ENCODE measurements at places on chromosomes 2 and 18. TPM values are rescaled to one million over a fixed set of nuclear protein-coding genes. Genes with fewer than 3 reads are reported as not detected.
A peak's percentile ranks its signal among the peaks of the same experiment; 100 is the strongest.

- DNase-seq: no peak
Measured at GRCh38 chr2:112639936-112640335, 5.8 kb upstream of the SLC20A1 start.

DNA sequence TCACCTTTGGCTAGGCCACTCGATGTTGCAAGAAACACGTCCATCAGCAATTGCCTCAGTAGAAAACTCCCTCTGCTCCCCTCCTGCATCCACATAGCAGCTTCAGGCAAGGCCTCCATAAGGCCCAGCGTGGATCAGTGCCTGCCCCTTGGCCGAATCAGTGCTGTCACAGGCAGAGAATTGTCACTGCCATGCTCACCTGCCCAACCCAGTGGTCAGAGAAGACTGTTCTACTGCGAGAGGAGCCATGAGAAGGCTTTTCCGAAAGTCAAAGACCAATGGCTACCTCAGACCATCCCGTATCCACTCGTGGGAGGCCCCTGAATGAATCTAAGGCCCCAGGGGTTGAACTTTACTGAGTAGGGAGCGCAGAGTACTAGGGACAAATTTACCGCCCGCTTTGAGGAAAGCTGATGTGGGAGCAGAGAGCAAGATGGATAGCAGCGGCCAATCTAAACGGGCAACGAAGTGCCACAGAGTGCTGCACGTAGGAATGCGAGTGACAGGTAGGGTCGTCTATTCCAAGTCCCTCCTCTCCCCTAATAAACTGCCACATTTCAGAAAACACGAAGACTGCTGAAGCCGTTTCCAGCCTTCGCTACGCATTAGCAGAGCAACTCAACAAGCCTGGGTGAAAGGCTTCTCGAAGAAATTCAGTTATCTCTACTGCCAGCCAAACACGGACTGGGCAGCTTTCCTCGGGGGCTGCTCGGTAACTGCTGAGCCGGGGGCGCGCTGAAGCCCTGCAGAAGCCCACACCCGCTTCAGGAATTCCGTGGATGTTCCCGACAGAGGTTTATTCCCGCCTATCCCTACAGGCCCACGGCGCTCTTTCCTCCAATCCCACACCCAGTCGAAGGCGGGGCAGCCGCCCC, 968 bp upstream of the RALBP1 start:
- no peak for DNase-seq

- DNase-seq: no peak
Measured at GRCh38 chr18:76689646-76690264, 132.6 kb upstream of the ZNF236 start.

The TMEM37 gene
- total RNA-seq: 4.2 TPM

DNA sequence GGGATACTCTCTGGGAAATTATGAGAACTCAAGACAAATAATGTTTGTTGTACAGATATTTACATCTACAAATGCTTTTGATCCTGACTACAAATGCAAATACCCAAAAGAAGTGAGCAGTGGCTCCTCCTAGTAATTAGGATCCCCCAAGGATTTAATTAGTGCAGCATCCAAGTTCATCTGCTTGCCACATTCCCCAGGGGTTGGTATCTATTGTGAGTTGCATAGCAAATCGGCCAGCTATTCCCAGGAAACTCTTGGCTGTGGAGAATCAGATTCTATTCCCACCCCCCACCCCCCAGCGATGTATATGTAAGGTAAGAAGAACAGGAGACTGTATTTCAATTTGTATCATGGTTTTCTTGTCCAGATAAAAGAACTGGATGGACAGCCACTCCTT, 725.1 kb upstream of the CDH7 start:
- no peak for DNase-seq

The VAMP5 gene
- total RNA-seq: 1.00 TPM

The GULP1 gene
- total RNA-seq: 49.4 TPM

DNA sequence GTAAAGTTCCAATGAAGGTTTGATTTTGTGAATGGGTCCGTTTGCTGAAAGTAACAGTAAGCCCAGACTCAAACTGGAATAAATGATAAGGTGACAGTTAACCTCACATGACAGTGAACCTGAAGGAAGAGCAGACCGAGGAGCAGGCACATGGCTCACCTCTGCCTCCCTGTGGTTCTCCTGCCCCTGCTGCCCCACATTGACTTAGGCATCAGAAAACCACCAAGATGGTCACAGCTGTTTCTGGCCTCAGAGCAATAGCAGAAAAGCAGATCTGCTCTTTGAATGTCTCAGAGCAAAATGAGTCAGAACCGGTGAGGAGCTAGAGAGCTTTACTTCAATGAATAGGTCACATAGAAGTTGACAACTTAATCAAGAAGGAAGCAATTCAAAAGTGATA, 487.6 kb downstream of the METTL4 start:
- DNase-seq: peak; percentile 21

DNA sequence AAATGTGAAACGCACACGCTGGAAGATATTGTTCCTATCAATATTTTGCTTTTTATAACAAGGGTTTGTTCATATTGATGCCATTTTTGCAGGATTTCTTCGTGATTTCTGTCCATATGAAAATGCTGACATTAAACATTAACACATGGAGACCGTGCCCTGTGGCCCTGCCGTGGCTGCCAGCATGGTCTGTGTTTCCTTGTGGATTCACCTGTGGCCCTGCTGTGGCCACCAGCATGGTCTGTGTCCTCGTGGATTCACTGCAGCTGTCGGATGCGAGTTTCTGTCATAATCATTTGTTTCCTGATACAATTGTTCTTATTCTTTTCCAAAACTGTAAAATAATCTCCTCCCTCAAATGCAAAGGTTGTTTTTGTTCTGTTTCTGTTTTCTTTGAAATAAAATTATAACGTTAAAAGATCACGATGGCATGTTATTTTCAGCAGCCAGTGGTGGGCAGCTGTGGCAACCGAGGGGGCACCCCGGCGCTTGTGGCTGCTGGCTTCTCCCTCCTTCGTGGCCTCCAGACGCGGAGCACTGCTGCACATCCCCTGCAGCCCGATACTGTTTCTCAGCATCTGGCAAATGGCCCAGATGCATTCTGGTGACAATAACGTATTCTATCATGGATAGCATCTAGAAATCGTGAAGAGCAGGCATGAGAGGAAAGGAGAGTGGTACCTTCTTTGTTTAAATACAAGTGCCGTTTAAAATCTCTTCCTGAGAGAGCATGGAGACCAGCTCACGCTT, 143.5 kb downstream of the PTGR3 start:
- DNase-seq: no peak

- DNase-seq: no peak
Measured at GRCh38 chr2:161104054-161104553, 56.1 kb upstream of the TANK start.

GRCh38 chr18:57705832-57706595, 84.4 kb upstream of the NARS1 start:
- DNase-seq: no peak

- no peak for DNase-seq
Measured at GRCh38 chr18:79374408-79375171, 21.1 kb upstream of the NFATC1 start.

The CRYGD gene
- total RNA-seq: 5.5 TPM

GRCh38 chr2:66346231-66346664, 88.7 kb upstream of the MEIS1 start:
- no peak for DNase-seq

The PDE1A gene
- not detected for total RNA-seq

The CCNT2 gene
- total RNA-seq: 30.1 TPM

- DNase-seq: no peak
Measured at GRCh38 chr2:28276076-28276618, 116.5 kb upstream of the FOSL2 start.

GRCh38 chr2:202056611-202057010, 16.4 kb upstream of the KIAA2012 start:
- DNase-seq: no peak

- DNase-seq: peak; percentile 75
Measured at GRCh38 chr2:120809609-120810440, 74.2 kb downstream of the GLI2 start.

The TEX44 gene
- total RNA-seq: not detected
